Activated CD8-positive, alpha-beta T cell treated with anti-CD3 and anti-CD28 coated beads, Interleukin-2, amount 10 ng/mL, durations not matched to agents 7 days and 5 days (primary cell): ENCODE measurements at places on chromosomes 5 and 9. TPM values are rescaled to one million over a fixed set of nuclear protein-coding genes. Genes with fewer than 3 reads are reported as not detected.
A peak's percentile ranks its signal among the peaks of the same experiment; 100 is the strongest.

DNA sequence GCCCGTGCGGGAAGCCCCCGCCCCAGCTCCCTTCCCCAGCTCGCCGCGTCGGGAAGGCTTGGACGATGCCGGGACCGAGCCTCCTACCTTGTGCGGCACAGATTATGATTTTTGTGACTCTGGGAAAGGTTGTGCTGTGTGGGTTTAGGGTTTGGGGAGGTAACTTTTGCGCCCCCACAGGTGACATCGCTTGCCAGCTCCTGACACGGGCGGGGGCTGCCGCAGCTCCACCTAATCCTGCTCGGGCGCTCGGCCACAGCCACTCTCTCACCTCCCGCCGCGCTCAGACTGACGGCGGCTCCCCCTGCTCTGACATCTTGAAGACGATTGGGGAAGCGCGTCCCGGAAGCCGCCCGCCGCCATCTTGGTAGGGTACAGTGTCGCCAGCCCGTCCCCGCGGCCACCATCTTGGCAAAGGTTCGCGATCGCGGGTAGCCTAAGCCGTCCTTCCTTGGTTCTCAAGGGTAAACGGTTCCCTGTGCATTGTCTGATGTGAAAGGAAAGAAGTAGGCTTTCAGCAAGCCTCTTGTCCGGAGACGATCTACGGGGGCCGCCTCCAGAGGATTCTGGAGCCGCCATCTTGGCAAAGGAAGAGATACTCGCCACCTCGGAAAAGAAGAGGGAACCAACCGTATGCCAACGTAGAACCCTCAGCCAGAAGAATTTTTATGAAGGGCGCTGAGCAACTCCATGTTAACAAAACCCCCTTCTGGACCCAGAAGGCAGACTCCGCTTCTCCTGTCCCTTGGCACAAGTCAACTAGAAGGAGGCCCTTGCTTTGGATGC lies 1.8 kb upstream of the NR3C1 start:
- H3K4me1 ChIP-seq = peaks cover 39% of the 10 kb centered on the region
- peak overlapping the region; percentile 97 for H3K27ac ChIP-seq

DNA sequence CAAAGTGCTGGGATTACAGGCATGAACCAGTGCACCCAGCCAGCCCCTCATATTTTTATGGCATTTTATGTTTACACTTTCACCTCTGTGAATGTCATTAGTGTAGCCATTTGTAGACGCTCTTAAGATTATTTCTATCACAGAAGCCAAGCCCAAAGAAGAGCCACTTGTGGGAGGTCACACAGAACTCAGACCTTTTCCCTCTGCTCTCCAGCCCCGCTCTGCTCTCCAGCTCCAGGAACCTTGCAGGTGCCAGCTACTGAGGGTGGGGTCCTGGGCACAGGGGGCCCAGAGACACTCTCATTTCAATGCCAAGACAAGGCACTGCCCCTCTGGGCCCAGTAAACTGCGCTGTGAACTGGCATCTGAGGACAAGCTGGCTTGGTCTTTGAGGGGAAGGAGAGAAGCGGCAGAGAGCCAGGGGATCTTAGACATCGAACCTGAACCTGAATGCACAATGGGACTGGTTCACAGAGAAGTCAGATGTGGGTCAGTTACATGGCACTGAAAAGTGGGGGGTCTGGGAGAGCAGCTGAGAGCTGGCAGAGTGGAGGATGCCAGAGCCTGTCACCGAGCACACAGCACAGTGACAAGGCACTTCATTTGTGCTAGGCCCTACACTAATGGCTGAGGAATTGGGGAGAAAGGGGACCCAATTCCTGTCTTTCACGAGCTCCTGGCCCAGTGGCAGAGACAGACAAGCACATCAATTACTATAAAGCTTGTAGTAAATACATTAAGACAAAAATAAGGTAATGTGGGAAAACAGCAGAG lies 16.7 kb downstream of the ANXA6 start:
- peak overlapping the region; percentile 58 for H3K4me3 ChIP-seq
- H3K27ac ChIP-seq = peak overlapping the region; percentile 76
- H3K27me3 ChIP-seq = no peaks in the 10 kb centered on the region
- no peak for DNase-seq

STC2 gene
- total RNA-seq = 14.8 TPM

ANKRD18A gene
- total RNA-seq = 0.11 TPM

CATSPER3 gene
- 0.68 TPM for total RNA-seq
